NCI-H1417 treated with DMSO at 0.1 percent for 48 hours (cell line): ENCODE measurements at places on chromosomes 2 and 18.
A peak's percentile ranks its signal among the peaks of the same experiment; 100 is the strongest.

DNA sequence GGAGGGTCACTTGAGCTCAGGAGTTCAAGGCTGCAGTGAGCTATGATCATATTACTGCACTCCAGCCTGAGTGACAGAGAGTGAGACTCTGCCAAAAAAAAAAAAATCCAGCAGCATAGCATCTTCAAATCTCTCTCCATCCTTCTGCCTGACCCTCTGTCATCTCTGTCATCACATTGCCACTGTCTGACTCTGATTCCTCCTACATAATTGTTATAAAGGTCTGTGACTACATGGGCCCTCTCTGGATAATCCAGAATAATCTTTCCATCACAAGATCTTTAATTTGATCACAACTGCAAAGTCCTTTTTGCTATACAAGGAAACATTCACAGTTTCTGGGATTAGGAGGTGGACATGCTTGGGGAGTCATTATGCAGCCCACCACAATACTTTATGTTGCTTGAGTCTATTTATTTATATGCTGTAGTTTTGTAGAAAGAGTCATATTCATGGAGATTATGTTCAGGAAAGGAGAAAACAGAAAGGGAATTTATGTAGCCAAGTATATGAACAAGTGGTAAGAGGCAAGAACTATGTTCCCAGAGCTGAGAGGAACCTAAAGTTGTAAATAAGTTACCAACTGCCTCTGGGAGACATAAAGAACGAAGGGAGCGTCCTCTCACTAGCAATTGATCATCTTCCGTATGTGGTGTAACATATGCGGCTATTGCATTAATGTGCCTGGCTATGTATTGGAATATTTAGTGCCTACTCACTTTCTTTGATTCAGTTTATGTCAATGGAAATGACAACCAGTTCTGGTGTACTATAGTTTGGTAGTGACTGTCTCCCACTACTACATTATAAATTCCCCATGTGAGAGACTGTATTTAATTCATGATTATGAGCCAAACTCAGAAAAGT lies 21.5 kb downstream of the RND3 start:
- DNase-seq: no peak

- no peak for DNase-seq
Observed at GRCh38 chr2:173739006-173739405, 226.2 kb downstream of the SP3 start.

DNA sequence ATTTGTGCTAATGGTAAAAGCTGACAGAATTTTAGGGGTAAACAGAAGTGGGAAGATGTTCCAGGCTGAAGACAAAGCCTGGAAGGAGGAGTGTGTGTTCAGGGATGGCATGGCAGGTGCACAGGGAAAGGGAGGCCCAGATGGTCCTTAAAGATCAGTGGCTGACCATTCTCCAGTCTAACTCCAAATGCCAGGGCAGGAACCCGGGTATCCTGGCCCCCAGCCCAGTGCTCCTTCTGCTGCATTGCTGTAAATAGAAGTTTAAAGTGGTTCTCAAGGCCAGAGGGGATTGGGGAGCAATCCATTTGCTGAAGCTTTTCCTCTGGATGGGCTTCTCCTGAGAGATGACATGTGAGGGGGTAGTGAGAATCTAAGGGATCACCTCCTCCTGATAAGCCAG lies 158.6 kb downstream of the CTIF start:
- DNase-seq: no peak

DNA sequence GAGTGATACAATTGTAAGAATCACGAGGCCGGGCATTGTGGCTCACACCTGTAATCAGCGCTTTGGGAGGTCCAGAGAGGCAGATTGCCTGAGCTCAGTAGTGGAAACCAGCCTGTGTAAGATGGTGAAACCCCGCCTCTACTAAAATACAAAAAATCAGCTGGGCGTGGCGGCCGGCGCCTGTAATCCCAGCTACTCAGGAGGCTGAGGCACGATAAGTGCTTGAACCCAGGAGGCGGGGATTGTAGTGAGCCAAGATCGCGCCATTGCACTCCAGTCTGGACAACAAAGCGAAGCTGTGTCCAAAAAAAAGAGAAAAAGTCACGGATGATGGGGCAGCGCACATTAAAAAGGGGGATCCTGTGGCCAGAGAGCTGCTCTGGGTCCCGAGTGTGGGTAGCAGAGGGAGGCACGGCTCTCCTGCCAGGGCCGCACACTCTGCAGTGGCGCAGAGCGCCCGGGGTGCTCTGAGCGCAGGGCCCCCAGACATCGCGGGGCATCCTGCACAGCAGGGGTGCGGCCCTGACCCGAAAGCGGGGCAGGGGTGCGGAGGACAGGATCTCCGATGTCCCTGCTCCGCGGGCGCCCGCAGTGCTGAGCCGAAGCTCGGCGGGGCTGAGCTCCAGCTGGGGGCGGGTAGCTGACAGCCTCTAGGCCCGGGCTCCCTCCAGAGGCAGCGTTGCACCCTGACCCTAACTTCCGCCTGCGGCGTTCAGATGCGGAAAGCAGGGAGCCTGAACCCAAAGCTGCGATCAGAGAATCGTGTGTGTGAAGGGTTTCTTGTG lies 30.4 kb upstream of the RAB6D start:
- no peak for DNase-seq

DNA sequence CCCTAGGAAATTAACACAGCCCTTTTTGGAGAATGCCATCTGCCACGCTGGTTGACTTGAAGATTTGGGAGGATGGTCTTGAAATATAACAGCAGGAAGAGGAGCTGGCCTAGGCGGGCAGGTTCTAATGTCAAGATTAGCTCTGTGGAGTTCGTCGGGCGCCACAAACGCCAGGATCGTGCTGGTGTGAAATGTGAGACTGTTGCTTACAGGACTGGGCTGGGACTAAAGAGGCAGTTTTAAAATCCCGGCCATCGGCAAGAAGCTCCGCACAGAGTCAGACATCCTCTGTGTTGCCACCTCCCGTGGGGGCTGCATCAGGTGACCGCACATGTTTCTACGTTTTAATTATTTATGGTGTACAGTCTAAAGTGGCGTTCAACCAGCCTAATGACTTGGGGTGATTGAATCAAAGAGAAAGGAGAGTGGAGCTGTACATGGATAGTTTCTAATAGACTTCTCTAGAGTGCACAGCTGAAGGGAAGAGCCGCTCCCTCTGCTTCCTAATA lies 99.4 kb upstream of the BCL11A start:
- no peak for DNase-seq

- DNase-seq: peak; percentile 39
Observed at GRCh38 chr2:191051825-191052778, 38.1 kb upstream of the STAT1 start.

GRCh38 chr18:48252525-48252924 lies 156.7 kb downstream of the ZBTB7C start:
- no peak for DNase-seq

- peak; percentile 91 for DNase-seq
Observed at GRCh38 chr2:109613922-109614714, at the start of the genes SEPTIN10 and SOWAHC. SEPTIN10 (minus strand) TSS chr2:109613966; CDS start chr2:109613827, 139 bp downstream. SOWAHC (plus strand) TSS chr2:109614364; CDS start chr2:109614490, 126 bp downstream.

DNA sequence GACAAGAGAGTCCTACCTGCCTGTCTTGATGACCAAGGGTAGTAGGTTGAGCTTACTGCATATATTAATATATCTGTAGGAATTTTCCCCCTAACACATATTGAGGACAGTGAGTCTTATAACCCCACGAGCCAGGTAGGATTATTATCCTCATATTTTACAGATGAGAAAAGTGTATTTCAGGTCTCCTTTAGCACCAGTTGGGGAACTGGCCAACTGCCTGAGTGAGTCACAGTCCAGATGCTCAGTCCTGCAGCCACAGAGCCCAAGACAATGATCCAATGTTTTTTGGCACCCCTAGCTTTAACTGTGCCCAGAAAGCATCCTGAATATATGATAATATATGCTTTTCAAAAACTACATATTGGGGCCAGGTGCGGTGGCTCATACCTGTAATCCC lies 30.8 kb upstream of the GLS start:
- no peak for DNase-seq

DNA sequence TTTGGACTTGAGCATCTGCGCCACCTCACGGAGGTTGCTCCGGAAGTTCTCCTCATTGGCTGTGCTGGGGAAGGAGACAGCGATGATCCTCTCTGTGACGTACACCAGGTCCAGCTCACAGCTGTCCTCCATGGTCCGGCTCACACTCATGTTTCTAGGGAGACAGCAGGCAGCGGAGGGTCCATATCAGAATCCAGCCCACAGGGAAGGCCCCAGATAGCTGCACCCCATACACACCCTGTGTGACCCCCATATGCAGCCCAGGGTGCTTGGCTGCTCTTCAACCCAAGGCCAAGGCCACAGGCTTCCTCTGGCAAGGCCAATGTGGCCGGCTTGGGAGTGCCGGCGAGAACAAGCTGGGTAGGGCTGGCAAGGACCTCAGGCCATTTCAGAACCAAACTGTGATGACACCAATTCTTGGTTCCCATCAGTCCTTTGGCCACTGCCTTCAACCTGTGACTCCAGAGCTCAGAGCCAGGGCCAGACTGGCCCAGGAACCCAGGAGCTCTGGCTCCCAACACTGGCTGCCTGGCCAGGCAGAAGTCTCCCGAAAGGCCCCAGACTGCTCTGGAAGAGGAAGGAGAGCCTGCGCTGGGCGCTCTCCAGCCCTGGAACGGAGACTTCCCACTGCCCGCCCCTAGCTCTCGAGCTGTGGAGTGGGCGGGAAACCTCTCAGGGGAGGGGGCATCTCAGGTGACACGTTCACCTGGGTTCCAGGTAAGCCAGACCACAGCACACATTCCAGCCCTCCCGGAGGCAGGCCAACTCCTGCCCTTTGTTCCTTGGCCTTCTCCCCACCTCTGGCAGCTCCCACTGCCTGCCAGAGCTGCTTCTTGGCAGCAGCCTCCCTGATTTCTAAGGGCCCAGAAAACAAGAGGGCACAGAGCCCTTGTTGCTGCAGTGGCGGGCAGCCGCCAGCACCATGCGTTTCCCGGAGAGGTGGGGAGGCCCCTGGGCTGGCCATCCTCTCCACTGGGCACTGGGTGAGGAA lies 104.7 kb downstream of the TNS1 start:
- DNase-seq: no peak

GRCh38 chr2:142710336-142710735 lies 167.1 kb upstream of the KYNU start:
- DNase-seq: no peak

- DNase-seq: no peak
Observed at GRCh38 chr2:151640087-151640486, 94.2 kb downstream of the NEB start.

- no peak for DNase-seq
Observed at GRCh38 chr2:176650104-176650837, 381.0 kb downstream of the MTX2 start.

- no peak for DNase-seq
Observed at GRCh38 chr2:231047274-231047922, 9.3 kb upstream of the PSMD1 start.

DNA sequence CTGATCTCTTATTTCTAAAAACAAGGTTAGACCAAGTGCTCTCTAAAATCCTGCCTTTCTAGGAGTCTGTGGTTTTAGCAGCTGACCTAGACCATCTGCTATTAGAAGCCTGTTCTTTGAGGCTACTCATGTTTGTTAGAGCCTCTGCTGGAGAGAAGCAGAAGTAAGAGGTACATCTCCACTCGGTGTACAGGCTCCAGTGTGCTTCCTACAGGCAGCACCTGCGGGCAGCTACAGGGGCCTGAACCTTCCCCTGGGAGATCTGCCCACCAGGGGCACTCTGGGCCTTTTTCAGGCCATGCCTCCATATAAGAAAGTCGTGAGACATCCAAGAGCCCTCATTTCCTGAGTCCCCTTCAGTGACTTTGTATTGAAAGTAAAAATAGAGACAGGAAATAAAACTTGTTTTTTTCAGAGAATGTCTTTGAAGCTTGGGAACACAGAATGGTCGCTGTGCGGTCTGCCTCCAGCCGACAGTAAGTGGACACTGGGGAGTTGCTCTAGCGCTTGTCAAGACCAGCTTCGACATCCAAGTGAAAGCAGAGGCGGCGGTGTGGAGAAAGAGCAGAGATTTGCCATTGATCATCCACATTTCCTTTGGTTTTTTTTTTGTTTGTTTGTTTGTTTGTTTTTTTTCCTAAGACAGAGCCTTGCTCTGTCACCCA lies 31.7 kb downstream of the ONECUT2 start:
- DNase-seq: no peak

GRCh38 chr2:220779931-220780330 lies 792.2 kb downstream of the EPHA4 start:
- no peak for DNase-seq

DNA sequence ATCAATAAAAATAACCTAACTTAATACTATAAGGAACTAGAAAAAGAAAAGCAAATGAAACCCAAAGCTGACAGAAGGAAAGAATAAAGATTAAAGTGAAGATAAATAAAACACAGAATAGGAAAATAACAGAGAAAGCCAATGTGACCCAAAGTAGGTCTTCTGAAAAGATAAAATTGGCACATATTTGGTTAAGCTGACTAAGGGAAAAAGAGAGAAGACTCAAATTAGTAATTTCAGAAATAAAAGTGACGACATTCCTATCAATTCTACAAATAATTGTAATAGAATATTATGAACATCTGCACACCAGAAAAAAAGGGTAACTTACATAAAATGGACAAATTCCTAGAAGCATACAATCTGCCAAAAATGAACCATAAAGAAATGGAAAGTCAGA lies 30.2 kb downstream of the ROCK1 start:
- DNase-seq: no peak

DNA sequence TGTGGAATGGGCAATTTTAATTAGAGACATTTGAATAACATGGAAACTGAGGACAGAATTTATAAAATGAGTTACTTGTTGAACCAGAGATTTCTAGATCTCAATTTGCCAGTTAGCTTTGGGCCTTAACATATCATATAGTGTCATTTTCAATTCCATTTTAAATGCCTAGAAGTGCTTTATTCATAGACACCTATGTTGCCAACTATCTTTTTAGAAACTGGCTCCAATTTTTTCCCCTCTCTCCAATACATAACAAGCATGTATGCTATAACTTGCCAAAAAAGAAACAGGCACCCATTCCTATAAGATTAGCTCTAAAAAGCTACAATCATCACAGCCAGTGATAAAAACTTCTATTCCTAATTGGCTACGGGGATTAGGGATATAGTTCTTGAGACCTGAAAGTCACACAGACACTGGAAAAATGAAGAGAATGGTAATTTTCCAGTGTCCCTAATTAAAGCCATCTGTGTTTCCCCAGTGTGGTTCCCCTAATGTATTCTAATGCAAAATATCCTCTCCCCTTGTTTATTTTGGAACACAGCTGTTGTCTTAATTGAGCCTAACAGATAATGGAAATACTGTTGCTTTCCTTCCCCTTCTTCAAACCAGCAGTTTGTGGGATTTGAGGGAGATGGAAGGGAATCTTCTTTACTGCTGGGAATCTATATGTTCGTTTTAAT lies 205.5 kb upstream of the FSHR start:
- no peak for DNase-seq
